WERI-Rb-1 (cell line): ENCODE measurements at places on chromosomes 3 and 15.

DNA sequence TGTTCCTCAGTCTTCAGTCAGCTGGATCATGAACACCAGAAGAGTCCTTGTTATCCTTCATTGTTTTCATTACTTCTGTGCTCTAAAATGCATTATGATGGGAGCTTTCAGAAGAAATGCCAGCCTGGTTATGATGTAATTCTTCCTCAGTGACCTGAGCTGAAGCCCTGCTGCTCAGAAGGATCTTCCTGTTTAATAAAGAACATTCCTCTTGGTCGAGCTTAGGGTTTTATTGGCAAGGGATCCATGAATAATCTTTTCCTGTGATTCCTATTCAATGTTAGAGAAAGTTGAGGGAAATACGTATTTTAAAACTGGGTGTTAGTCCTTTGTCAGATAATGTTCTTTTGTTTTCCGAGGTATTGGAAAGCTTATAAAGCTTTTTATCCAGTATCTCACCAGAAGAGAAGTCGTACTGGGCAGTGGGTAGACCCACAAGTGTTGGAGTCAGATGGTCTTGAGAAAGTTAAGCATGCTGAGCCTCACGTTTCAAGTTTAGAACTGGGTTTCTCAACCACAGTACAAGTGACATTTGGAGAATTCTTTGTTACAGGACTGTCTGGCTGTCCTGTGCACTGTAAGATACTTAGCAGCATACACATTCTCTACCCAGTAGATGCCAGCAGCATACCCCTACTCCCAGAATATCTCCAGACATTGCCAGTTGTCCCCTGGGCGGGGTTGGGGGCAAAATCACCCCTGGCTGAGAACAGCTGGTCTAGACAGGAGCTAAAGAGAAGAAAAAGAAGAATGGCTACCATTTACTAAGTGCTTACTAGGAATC, 212.3 kb upstream of the BHLHE40 start:
- no peak for DNase-seq

GRCh38 chr3:28388978-28389377, 40.4 kb upstream of the AZI2 start:
- no peak for DNase-seq

DNA sequence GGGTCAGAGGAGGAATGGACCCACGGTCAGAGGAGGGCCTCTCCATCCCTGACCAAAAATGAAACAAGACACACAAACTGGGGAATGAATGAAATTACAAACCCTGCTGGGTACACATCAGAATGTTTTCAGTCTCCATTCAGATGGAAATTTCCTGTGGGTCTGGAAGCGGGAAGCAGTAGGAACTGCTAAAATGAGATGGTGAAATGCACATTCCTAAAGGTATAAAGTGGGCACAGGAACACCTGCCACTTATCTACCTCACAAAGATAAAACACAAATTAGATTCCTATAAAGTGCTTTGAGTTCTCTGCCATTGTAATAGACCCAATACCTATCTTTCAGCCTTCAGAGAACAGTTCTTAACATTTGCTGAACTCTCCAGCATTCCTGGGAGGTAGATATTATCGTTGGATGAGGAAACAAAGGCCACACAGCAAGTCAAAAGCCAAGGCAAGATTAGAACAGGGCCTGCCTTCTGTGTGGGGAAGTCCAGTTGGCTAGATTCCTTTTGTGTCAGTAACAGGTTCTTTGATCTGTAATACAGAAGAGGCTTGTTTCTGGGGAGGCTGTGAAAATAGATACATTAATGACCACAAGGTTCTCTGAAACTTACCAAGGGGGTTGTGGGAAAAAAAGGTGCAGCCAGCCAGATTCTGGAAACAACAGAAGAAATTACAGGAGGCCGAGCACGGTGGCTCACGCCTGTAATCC, 98.4 kb downstream of the IGF2BP2 start:
- DNase-seq = no peak

GRCh38 chr3:55524565-55525244, 37.6 kb upstream of the WNT5A start:
- no peak for DNase-seq

DNA sequence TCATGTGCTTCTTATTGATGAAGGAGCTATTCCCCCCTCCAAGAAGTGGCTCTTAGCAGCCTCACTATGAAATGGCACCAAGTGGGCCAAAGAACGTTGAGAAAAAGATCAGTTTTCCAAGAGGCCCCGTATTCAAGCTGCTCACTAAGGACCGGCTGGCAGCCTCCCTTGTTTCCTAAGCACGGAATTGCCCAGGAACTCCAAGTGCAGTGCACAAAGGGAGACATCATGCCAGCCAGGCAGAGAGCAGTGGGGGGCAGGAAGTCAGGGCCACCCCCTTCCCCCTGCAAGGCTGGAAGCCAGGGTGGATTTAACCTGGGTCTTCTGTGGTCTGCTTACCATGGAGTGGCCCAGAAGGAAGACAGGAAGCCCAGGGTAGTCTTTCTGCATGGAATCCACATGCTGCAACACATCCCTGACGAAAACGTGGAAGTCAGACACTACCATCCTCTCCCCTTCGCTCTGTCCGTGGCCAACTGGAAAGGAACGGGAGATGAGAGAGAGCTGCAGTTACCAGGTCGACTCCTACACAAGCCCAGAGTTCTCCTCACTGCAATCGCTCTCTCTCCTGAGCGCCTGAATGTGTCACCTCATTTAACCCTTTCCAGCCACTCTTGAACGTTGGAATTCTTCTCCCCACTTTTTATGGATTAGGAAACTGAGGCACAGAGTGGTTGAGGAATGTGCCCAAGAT, 49.5 kb downstream of the ABTB1 start:
- no peak for DNase-seq

DNA sequence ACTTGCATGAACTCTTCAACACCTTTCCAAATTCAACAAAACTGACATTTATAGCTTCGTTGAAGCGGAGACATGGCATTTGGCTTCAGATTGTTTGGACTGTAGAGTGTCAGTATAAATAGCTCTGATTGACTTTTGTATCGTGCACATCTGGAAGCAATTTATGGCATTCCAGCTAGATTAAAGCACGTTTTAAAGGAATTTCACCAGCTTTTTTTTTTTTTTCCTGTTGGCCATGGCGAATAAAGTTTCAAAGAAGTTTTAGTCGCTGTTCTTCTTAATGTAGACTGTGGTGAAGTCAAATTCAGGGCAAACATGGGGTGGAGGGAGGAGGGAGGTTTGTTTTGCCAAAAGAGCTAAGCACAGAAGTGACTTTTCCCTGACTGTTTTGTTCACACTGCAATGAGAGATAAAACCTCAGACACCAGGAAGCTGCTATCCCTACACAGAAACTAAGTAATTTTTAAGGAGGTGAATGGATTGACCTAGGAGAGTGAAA, 391.0 kb upstream of the RARB start:
- DNase-seq = no peak

- DNase-seq = no peak
Observed at GRCh38 chr15:41489641-41490040, 4.0 kb upstream of the ITPKA start.

GRCh38 chr15:99631255-99631654, 65.5 kb downstream of the MEF2A start:
- no peak for DNase-seq

- DNase-seq = no peak
Observed at GRCh38 chr3:46884929-46885328, 7.4 kb downstream of the PTH1R start.
